NCI-H146 (cell line): ENCODE measurements at places on chromosomes 3 and 15.
A peak's percentile ranks its signal among the peaks of the same experiment; 100 is the strongest.

- DNase-seq = no peak
Observed at GRCh38 chr3:192795021-192795420, 67.7 kb upstream of the FGF12 start.

DNA sequence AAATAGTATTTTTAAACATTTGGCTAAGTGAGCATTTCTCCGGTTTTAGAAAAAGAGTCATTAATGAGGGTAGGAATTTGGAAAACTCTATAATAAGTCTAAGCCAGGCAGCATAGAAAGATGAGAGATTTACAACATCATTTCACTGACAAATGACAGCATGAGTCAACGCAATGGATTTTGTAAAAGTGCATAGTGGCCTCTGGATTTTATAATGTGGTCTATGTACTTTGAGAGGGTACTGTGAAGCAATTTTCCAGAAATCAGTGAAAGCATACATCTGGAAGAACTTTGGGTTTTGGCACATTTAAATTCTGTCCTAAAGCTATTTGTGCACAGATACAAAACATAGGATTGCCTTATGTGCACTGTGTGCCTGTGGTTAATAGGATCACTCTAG, 130.8 kb upstream of the CCNL1 start:
- no peak for DNase-seq

GRCh38 chr3:128339491-128340012, 127.1 kb downstream of the DNAJB8 start:
- DNase-seq = no peak

- DNase-seq = no peak
Observed at GRCh38 chr3:32882189-32882588, 64.4 kb downstream of the TRIM71 start.

DNA sequence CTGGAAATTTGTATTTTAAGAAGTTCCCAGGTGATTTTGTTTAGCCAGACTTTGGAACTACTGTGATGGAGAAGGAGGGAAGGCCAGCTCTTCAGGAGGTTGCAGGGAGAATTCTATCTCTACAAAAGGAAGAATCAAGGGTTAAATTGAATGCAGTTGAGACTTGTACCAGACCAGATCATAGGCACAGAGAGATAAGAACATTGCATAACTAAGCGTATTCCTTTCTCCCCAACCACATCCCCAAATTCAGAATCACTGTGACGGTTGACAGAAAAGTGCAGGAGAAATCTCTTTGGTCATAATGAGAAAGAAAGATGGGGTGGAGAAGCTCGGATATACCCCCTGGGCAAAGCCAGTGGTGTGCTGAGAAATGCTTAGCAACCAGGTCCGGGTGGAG, 7.2 kb downstream of the PLD1 start:
- no peak for DNase-seq

DNA sequence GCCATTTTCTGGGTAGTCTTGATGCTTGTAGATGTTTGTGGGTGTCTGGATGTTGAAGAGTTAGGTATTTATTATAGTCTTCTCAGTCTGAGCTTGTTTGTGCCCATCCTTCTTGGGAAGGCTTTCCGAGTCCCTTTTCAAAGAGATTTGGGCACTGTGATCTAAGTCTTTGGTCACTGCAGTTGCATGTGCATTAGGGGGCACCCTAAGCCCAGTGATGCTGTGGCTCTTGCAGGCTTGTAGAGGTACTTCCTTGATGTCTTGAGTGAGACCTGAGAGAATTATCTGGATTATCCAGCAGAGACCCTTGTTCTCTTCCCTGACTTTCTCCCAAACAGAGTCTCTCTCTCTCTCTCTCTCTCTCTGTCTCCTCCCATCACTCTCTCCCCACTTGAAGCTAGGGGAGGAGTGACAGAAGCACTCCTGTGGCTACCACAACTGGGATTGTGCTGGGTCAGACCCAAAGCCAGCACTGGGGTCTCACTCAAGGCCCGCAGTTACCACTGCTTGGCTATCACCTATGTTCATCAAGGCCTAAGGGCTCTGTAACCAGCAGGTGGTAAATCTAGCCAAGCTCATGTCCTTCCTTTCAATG, 68.5 kb downstream of the TMCO5A start:
- peak; percentile 5 for DNase-seq

GRCh38 chr3:98657457-98657856, 64.0 kb upstream of the CPOX start:
- DNase-seq = peak; percentile 4

- no peak for DNase-seq
Observed at GRCh38 chr15:45456212-45457106, 66.1 kb downstream of the SLC30A4 start.

DNA sequence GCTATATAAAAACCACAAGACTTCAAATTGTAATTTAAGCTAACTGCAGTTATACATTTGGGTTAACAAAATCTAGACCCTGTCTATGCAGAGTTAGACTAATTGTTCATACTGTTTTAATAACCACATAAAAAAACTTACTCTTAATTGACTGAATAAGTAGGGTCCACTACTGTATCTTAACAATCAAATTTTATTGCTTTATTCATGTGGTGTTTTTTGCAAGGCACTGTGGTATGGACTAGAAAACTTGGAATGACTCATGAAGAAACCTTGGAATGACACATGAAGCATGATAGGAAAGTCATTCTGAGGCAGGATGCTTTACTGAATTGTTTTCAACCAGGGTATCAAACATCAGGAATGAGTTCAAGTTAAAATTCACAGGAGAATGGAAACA, 2.3 kb downstream of the SERP1 start:
- no peak for DNase-seq

DNA sequence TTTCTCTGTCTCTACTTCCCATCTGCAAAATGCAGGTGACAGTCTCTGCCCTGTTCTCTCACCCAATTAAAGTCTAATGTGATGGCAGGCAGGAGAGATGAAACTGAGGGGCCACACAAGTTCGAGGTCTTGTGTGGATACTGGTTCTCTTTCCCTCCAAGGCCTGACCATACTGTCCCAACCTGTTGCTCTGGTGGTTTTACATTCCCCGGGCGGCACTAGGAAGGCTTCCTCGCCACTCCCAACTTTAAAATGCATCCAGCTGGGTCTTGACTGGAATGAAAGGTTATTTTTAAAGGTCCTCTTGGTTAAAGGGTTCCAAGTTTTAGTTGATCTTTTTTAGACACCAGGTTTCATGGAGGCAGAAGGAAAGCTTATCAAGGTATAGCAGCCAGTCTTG, 37.2 kb downstream of the WHAMM start:
- no peak for DNase-seq
